ENCODE measurements at places on chromosomes 2 and 18. TPM values are rescaled to one million over a fixed set of nuclear protein-coding genes. Genes with fewer than 3 reads are reported as not detected.

Gene GPATCH11
- 2.4 TPM for total RNA-seq

Gene DNAH7
- total RNA-seq = 0.07 TPM

Gene RIT2
- total RNA-seq = not detected

Gene FARSB
- 32.3 TPM for total RNA-seq

Gene SERPINB7
- 59.1 TPM for total RNA-seq

Gene ERBB4
- not detected for total RNA-seq

Gene ST6GAL2
- 0.23 TPM for total RNA-seq

Gene SCN2A
- total RNA-seq = 0.07 TPM

Gene PKDCC
- 0.78 TPM for total RNA-seq

Gene ACMSD
- 0.46 TPM for total RNA-seq

Gene CLEC4F
- not detected for total RNA-seq

Gene UGT1A5
- total RNA-seq = 3.2 TPM

Gene MAP3K20
- 20.3 TPM for total RNA-seq

Gene HSBP1L1
- 30.8 TPM for total RNA-seq

Gene EGR4
- not detected for total RNA-seq

Gene CSRNP3
- total RNA-seq = 4.8 TPM

Gene RBM43
- 2.0 TPM for total RNA-seq

Gene TNFRSF11A
- 3.5 TPM for total RNA-seq

Gene SNORC
- 0.88 TPM for total RNA-seq

Gene MREG
- total RNA-seq = 19.0 TPM

Gene ATP6V1C2
- 0.09 TPM for total RNA-seq

Gene ESPNL
- not detected for total RNA-seq

Gene NEU4
- total RNA-seq = not detected

Gene ALK
- not detected for total RNA-seq

Gene NYAP2
- not detected for total RNA-seq

Gene CAPN14
- 4.0 TPM for total RNA-seq

Gene OSBPL1A
- 19.2 TPM for total RNA-seq

Gene MSTN
- total RNA-seq = not detected

Gene ATP8B1
- total RNA-seq = 23.5 TPM

Gene CREG2
- total RNA-seq = 3.9 TPM

Gene SIX3
- total RNA-seq = not detected

Gene FSIP2
- 0.85 TPM for total RNA-seq

Gene ATP6V1B1
- total RNA-seq = not detected

Gene C2orf92
- 0.60 TPM for total RNA-seq

Gene SPP2
- not detected for total RNA-seq

Gene DOK1
- 4.4 TPM for total RNA-seq

Gene MC5R
- total RNA-seq = not detected

Gene KYNU
- 24.9 TPM for total RNA-seq

Gene CDCA7
- total RNA-seq = 32.7 TPM

Gene KATNAL2
- 1.3 TPM for total RNA-seq

Gene ANKRD29
- total RNA-seq = 4.0 TPM

Gene DCTN1
- total RNA-seq = 92.0 TPM

Gene SELENOI
- 35.5 TPM for total RNA-seq

Gene DNAH6
- 0.05 TPM for total RNA-seq

Gene PDCL3
- 21.6 TPM for total RNA-seq

Gene LIMS3
- total RNA-seq = 1.4 TPM

Gene NPAS2
- total RNA-seq = 7.2 TPM

Gene RAB17
- total RNA-seq = 0.85 TPM

Gene CERKL
- not detected for total RNA-seq

Gene UGT1A8
- 0.37 TPM for total RNA-seq

Gene TRIM54
- not detected for total RNA-seq

Gene GATA6
- 4.0 TPM for total RNA-seq

Gene SCN3A
- total RNA-seq = not detected
